CD4-positive, alpha-beta T cell (primary cell): ENCODE measurements at places on chromosomes 5 and 9.

DNA sequence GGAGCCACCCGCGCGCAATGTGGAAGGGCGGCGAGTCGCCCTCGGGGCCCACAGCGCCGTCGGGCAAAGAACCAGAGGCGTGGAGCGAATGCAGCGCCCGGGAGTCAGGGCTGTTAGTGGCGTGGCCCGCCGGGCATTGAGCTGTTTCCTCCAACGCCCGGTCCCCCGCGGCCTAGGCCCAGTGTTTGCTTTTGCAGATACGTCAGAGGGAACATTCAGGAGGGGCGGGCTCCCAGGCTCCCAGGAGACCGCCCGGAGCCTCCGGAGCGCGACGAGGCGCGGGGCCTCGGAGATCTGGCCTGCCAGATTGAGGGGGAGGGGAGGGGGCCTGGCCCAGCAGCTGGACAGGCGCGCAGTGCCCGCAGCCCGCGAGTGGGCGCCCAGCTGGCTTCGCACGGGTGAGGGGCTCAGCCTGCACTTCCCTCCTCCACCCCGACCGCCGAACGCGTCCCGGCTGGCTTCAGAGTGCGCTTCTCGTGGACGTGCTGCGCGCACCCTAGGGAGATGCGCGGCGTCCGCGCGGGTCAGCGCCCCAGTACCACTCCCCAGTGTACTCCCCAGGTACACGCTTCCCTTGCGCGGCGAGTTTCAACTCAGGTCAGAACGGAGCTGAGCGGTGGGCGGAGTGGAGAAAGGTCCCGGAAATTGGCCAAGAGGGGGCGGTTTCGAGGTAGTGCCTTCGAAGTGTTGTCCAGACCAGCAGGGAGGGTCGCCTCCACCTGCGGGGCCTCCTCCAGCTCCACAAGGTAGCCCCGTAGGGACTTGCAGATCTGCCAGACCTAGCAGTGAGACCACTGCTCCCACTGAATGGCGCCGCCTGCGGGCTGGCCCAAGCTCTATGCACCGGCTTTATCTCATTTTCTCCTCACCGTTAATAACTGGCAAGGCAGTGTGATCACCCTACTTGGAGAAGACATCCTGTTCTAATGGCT, 130.4 kb downstream of the TMEM174 start:
- no peak for DNase-seq

DNA sequence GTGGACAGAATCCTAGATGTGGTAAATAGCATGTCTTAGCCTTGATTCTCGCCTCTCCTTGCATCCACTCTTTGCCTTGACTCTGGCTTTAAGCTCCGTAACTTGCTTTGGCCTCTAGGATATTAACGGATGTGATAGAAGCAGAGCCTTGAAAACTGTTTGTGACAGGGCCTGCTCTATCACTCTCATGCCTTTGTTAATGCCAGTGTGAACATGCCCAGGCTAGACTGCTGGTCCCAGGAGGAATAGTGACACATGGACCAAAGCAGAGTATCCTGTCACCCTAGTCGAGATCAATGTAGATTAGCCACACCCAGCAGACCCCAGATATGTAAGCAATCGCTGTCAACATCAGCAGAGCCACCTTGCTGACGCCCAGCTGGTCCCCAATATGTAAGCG, 109.9 kb upstream of the C9orf72 start:
- no peak for DNase-seq

- DNase-seq = peak; percentile 58
These were observed 74.3 kb downstream of the LRSAM1 start for GRCh38 chr9:127525401-127526188.

GRCh38 chr5:164051745-164052144, 546.3 kb downstream of the MAT2B start:
- no peak for DNase-seq

DNA sequence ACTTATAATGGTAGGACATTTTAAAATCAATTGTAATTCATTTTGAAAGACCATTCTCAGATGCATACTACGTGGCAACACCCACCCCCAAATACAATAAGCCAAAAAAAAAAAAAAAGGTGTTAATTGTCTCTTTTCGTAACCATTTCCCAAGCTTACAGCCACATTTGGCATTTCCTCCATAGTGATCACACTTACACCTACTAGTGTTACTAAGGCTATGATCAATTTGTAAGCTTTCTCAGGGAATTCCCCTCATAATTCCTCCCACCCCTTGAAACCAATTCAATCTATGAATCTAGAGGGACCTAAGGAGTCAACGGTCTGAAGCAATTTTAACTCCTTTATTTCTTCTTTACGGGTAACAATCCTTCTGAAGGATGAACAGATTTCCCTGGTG, 40.1 kb downstream of the NR2F1 start:
- DNase-seq = no peak

DNA sequence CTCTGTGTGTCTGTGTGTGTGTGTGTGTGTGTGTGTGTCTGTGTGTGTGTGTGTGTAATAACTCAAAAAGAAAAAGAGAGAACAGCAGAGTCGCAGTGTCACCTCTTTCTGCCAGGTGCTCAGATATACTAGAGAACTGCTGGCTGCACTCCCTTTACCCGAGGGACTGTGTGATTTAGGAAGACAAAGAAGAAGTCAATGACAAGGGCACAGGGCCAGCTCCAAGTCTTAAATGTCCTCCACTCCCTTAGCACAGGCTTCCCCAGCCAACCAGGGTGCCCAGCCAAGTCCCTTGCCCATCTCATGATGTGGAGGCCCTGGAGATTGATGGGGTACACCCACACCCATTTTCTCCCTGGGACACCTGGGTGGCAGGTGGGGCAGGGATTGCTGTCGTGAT, 8.7 kb downstream of the CCNJL start:
- no peak for DNase-seq

GRCh38 chr9:93061260-93061751, 2.8 kb downstream of the SUSD3 start:
- no peak for DNase-seq
